Fibroblast of skin of left biceps (primary cell): ENCODE measurements at places on chromosomes 11 and 22.

DNA sequence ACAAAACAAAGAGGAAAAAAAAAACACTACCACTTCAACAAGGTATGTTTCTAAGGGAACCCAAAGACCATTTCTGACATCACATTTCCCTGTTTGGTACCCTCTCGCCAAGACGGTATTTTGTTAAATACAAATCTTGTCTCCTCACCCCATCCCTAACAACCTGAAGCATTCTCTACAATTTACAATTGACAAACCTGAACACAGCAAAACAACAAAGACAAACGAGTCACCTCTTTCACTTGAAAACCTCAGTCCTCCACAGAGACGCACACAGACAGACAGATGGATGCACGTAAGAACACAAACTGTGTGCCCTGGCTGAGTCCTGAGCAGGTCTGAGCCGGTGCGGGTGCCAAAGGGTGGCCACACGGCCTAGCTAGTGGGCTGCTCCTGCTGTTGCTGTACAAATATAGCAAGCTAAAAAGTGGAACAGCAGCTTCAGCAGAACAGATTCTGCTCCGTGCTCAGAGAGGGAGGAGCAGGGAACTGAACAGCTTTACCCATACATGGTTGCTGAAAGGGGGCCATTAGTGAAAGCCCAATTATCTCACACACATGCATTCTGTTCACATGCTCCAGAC is 28.5 kb downstream of the CELF1 start:
- no peak for DNase-seq

DNA sequence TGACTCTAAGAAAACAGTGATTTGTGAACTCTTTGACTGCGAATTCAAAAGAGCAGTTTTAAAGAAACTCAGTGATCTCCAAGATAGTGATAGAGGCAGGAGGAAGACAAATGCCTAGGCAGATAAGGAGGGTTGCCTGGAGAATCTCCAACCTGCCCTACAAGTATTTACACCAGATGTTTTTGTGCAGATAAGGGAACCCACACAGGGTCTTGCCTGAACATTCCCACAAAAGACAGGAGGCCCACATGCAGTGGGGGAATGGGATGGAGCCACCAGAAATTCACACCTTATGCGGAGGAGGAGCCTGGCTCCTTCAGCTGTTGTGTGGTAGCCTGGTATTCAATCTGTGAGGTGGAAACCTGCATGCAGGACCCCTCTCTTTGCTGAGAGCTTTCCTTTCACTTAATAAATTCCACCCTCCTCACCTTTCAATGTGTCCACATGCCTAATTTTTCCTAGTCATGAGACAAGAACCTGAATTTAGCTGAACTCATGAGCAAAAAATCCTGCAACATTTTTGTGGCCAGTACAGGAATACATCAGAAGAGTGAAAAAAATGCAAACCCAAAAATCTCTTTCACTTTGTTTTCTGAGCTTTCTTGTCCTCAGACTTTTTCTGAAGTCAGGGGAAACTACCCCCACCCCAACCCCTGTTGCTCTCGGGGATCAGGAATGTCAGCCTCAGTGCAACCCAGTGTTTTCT is 8.1 kb upstream of the GLYAT start:
- no peak for DNase-seq

DNA sequence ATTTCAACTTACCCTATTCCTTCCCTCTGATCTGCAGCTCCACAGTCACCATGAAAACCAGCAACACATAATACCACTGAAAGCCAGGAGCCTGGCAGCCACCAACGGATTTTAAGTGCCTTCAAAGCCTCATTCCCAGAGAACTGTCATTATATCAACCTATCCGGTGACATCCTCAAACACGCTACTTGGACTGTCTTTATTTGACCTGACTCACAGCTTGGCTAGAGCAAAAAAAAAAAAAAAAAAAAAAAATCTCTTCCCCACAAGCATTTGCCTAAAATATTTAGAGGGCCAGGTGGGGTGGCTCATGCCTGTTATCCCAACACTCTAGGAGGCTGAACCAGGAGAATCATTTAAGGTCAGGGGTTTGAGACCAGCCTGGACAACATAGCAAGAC is 32.4 kb upstream of the ARHGAP32 start:
- no peak for DNase-seq

DNA sequence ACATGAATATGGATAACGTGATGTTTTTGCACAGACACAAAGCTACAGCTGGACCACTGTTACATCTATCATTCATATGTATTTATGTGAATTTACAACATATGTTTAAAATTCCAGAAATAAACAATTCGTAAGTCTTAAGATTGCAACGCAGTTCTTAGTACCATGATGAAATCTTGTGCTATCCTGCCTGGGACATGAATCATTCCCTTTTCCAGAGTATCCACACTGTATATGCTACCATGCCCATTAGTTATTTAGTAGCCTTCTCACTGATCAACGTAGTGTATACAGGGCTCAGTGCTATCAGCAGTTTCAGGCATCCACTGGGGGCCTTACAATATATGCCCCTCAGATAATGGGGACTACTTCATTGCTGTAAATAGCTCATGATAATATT is 4.3 kb downstream of the ATL3 start:
- DNase-seq, result no peak
